ENCODE measurements at places on chromosomes 3 and 15.
A peak's percentile ranks its signal among the peaks of the same experiment; 100 is the strongest.

- no peak for DNase-seq
Observed at GRCh38 chr3:126527455-126528211, 3.7 kb downstream of the CHST13 start.

DNA sequence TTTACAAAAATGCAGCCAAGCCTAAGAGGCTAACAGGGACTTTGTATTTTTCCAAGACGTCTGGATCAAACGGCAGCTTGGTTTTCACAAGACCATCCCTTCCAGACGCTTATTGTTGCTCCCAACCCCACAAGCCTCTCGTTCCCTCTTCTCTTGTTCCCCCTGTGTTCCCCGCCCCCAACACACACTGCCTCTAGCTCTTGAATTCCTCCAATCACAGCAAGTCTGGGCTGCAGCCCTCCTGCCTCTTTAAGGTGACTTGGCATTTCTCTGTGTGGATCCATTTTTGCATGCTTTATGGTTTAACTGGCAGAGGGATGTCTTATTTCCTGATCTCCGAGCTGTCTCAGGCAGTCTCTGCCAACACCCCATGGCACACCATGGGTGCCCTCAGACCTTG lies 182.2 kb downstream of the ABHD5 start:
- no peak for DNase-seq

GRCh38 chr3:141740349-141740748 lies 2.3 kb downstream of the RNF7 start:
- no peak for DNase-seq

- peak; percentile 1 for DNase-seq
Observed at GRCh38 chr3:123941121-123941520, 19.9 kb downstream of the CCDC14 start.

DNA sequence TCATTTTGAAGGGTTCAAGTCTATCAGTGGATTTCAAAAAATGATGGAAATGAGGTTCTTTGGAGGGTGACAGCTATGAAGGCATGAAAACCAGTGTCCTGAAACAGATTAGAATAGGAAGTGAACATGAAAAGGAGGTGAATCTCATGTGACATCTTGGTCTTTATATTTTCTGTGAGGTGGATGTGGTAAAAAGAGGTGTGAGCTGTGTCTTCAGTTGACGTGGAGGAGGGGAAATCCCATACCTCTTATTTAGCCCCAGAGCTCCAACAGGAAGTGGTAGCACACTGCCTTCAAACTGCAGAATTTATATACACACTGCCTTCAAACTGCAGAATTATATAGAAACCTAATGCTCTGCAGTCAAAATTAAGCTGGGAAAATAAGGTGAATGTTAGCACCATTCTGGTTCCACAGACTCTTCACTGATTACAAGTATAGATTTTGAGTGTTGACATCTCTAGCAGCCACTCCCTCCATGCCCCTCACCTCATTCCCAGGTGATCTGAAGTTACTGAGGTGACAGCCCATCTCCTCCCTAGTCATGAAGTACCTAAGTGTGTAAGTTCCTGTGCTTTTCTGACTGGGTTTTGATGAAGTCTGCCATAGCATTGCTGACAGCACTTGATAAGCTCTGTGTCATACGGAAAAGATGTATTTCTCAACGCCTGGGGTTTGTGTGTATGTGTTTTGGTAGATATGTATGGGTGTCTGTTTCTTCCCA lies 2.7 kb downstream of the RAB8B start:
- DNase-seq: no peak

GRCh38 chr3:25046911-25047771 lies 380.9 kb upstream of the RARB start:
- DNase-seq: no peak

DNA sequence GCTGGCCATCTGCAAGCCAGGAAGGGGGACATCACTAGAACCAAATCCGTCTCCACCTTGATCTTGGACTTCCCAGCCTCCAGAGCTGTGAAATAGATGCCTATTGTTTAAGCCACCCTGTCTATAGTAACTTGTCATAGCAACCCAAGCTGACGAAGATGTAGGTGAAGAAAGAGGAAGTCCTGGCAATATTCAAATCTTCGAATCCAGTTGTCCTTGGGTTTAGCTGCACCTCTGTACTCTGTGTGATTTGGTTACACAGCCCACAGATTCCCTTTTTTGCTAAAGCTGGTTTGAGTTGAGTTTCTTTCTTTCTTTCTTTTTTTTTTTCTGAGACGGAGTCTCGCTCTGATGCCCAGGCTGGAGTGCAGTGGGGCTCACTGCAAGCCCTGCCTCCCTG lies 68.0 kb upstream of the XCR1 start:
- DNase-seq: no peak

- DNase-seq: no peak
Observed at GRCh38 chr3:142889212-142890014, 530 bp upstream of the PCOLCE2 start.

DNA sequence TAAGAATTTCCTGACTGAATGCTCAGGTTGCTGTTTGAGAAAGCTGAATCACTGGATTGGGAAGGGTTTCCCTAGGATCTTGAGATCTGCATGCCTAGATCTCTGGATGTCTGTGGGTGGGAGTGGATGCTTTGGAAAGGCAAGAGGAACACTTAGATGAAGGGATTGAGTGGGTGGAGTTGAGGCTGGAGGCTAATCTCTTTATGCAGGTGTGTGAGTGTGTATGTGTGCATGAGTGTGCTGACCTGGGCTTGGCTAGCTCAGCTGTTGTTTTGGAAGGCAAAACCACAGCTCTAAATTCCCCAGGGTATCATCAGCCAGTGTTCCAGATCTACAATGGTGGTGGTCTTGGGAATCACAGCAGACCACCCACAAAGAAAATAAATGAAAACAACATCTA lies 60.5 kb downstream of the CLDN1 start:
- no peak for DNase-seq

GRCh38 chr3:145754605-145755289 lies 406.2 kb downstream of the PLOD2 start:
- DNase-seq: no peak

GRCh38 chr3:55271549-55271948 lies 215.6 kb downstream of the WNT5A start:
- DNase-seq: no peak

GRCh38 chr3:8663177-8664061 lies 18.8 kb upstream of the SSUH2 start:
- DNase-seq: peak; percentile 50

DNA sequence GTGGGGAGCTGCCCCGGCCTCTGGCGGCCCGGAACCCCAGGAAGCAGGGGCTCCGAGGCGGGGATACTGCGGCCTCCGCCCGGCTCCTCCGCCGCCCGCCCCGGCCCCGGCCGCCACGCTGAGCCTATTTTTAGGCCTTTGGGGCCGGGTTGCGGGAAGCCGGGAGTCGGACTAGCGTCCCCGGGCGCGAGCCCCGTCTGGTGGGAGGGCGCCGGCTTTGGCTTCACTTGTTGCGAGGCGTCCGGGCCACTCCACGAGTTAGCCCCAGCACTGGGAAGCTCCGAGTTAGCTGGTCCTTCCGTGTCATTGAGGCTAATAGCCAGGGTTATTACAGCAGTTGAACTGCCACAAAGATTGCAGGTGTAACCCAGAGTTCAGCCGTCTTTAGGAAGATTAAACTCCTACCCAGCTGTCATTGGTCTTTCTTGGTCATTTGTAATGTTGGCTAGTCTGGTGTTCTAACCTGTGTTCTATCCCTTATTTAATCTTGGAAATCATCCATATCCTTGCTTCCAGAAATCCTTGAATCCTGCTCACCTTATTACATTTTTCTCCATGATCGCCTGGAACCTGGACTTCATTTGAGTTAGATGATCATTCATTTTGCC lies 791 bp downstream of the GYG1 start:
- DNase-seq: peak; percentile 38

DNA sequence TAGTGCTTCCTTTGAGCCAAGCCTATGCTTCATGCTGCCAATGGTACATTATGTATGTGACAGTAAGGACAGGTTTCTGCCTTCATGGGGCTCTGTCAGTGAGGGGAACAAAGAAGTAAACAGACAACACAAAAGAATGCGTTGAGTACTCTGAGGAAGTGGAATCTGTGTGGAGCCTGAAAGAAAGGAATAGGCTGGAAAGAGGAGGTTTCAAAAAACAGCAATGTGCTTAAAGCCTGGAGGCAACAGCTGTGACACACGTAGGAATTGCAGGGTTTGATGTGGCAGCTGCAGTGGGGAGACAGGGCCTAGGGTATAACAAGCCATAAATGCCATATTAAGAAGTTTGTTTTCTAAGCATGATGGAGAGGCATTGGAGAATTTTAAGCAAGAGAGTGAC lies 316.7 kb downstream of the CLSTN2 start:
- no peak for DNase-seq

DNA sequence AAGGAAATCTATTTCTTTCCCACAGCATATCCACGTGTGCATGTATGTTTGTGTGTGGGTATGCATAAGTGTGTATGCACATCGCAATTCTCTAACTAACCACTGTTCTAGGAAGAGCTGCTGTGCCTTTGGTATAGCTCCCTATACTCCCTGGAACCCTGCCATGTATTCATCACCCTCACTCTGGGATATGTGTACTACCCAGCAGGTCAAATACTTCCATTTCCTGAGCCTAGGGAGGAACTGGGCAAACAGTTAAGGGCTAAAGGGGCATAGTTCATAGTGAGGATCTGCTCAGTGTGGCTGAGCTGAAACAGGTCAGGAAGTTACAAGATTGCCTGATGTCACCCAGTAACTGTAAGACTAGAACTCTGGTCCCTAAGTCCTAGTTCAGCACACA lies 260.4 kb downstream of the RPLP1 start:
- DNase-seq: no peak

DNA sequence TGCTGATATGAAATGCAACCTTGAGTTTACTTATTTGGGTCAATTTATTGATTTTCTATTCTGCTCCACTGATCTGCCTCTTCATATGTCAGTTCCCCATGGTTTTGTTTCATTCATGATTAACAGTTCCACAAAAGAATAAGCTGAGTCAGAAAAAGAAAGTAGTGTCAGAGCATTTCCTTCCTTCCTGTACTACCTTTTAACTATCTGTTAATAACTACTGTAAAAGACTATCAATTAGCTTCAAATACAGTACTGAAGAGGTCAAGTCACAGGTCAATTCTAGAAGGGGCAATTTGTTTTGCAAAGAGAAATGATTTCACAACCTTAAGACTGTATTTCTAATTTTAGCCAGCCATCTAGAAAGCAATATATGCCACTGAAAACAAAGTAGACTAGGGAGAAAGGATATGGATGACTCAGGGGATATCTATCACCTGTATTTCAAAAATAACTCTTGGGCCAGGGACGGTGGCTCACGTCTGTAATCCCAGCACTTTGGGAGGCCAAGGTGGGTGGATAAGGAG lies 129.5 kb downstream of the TFDP2 start:
- no peak for DNase-seq

- no peak for DNase-seq
Observed at GRCh38 chr15:40956541-40956982, 3.3 kb downstream of the CHAC1 start.

- no peak for DNase-seq
Observed at GRCh38 chr15:32222716-32223115, 180.4 kb downstream of the GOLGA8K start.

GRCh38 chr3:27721717-27722564 lies at the start of gene EOMES:
Gene EOMES, minus strand, starts transcription at chr3:27722323. Its CDS starts 29 bp downstream, at chr3:27722294.
- DNase-seq: peak; percentile 80

DNA sequence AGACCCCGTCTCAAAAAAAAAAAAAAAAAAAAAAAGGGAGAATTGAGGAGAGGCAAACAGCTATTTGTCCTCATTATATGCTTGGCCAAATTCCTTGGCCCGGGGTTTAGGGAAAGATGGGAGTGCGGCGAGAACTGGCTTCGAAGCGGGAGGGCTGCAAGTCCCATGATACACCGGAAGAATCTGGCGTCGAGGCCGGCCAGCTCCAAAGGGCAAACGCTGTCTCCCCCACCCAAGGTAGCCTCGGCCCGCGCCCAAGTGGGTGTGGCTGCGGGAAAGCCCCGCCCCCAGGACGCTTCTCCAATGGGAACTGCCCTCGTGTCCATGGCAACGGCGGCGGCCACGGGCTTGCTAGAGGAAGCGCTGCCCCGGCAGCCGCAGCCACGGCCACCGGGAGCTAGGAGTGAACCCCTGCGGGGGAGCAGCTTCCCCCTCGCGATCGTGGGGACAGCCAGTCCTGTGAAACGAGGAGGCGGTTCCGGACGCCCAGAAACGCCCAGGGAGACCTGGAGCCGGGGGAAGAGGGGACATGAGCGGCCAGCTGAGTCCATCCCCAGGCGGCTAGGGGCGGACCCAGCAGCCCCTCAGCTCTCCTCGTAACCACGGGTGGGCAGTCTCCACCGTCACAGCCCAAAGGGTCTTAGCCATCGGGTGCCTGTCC lies at the start of gene TTLL13:
Gene TTLL13, plus strand, starts transcription at position 354 of the 661 bp plus-strand sequence. CDS start 1,075 bp downstream, outside the sequence.
- DNase-seq: peak; percentile 90

DNA sequence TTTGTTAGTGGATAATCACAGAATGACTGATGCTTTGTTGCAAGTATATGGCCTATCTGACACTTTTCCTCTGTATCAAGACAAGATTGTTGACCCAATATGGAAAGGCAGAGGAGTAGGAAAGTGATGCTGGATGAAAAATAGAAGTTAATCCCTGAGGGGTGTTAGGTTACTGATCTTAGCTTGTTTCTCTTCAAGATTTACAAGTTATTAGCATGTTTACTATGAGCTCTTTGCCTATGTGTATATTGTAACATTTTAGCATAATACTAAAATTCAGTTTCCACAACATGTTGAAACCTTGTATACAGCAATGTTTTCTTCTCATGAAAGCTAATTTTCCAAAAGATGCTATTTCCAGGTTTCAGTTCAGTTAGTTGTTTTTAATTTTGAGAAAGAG lies 120.4 kb upstream of the CCNL1 start:
- DNase-seq: no peak

- DNase-seq: no peak
Observed at GRCh38 chr3:127074900-127075360, 92.0 kb downstream of the PLXNA1 start.

- no peak for DNase-seq
Observed at GRCh38 chr3:72904163-72904562, 16.3 kb downstream of the GXYLT2 start.

DNA sequence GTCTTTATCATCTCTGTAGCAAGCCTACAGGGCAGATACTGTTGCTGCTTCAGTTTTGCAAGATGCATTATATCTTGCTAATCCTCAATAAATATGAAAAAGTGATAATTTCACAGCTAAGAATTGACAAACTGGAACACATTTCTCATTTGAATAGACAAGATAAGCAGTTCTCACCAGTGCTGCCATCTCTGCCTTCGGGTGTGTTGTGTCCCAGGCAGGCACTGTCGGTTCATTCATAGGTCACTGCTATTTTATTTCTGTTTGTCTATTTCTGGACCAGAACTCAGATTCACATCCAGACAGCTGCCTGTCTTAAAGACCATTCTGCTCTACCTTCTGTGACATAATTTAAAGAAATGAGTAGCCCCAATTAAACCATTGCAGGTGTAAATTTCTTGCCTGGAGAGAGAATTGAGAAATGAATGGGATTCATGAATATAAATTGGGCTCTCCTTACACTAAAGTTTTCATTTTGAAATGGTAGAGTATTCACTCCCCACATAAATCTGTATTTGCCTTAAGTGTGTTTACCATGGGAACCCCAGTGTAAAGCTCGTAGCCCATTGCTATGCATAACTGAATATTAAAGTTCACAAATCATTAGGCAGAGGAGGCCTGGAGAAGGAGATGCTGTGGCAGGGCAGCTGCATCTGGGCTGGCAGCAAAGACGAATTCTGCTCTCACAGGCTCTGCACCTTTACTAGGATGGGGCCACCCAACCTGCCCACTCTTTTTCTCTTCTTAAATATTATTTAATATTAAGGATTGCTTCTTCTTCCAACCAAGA lies 149.9 kb downstream of the ARPP21 start:
- peak; percentile 54 for DNase-seq

GRCh38 chr15:72972362-72972761 lies 79.9 kb upstream of the NEO1 start:
- DNase-seq: no peak

Measured in cerebellar cortex (tissue), 1 donor.